ENCODE measurements at places on chromosomes 7 and 10. TPM values are rescaled to one million over a fixed set of nuclear protein-coding genes. Genes with fewer than 3 reads are reported as not detected.
A peak's percentile ranks its signal among the peaks of the same experiment; 100 is the strongest.

DNA sequence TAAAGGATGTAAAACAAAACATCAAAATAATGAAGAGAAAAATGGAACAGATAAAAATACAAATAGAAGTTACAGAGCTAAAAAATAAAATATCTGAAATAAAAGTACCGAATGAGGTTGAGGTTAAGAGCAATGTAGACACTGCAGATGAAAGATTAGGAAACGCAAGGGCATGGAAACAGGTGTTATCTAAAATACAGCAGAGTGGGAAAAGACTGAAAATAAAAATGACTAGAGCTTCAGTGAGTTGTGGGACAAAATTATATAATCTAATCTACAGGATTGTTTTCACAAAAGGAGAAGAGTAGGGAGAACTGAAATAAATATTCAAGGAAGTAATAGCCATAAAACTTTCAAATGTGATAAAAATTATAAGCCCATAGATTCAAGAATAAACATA is 123.8 kb downstream of the PTEN start:
- DNase-seq, result no peak

DNA sequence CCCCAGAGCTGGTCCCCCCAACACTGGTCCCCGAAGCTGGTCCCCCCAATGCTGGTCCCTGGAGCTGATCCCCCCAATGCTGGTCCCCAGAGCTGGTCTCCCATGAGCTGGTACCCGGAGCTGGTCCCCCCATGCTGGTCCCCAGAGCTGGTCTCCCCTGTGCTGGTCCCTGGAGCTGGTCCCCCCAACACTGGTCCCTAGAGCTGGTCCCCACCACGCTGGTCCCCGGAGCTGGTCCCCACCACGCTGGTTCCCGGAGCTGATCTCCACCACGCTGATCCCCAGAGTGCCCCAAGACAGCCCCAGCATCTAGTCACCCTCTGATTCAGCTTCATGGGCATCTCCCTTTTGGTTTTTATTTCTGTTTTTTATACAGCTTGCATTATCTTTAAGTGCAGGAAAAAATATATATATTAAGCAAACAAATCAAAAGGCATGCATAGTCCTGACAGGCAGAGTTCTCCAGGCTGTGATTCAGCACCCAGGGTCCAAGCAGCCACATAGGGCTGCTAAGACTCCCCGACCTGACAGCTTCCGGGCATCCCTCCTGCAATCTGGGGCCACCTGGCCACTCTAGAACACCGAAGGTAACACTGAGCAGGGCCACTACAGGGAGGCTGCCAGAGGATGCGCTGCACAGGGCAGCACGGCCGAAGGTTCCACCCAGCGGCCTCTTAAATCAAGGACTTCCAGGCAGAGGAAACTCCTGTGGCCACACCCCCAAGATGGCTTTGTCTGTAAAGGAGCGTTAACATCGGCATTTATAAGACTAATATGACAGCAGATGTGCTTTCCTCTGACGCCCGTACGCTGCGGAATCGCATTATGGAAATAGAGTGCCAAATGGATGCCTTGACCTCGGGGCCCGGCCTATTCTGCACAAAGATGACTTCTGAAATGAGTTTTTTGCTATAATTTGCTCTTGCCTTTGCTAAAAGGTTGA is 215.0 kb downstream of the PTPRN2 start:
- no peak for DNase-seq

- DNase-seq, result peak; percentile 53
Measured at GRCh38 chr7:28575241-28575643, 162.9 kb downstream of the CREB5 start.

LRRC18 gene
- not detected for total RNA-seq

- no peak for DNase-seq
Measured at GRCh38 chr7:11570922-11571550, 261.0 kb downstream of the THSD7A start.

RAB19 gene
- not detected for total RNA-seq

DNA sequence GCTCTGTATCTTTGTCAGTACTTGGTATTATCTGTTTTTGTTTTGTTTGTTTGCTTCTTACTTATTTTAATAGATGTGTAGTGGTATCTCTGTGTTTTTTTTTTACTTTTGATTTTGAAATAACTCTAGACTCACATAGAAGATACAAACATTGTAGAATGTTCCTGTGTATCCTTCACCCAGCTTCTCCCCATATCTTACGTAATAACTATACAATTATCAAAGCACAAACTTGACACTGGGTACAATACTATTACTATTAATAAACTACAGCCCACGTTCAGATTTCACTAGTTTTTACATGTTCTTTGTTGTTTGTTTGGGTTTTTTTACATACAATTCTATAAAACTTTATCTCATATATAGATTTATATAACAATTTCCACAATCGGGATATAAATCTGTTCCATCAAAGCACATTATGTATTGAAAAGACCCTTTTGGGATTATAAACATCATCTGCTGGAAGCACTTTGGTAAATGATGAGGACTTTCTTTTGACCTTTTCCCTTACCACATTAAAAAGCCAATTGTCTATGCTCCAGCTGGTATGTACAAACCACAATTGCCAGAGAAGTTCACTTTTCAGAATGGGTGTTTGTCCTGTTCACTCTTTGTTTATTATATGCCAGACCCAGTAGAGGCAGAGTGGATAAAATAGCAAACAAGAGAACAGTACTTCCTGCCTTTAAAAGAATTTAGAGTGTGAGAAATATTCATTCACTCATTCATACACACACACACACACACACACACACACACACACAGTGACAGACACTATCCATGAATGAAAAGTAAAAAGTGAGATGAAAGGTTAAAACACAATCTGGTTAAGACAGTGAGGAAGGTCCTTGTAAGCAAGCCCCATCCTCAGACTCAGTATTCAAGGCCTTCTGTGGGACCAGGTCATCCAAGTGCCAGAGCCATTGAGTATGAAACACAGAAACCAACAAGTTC is 113.0 kb downstream of the SGMS1 start:
- no peak for DNase-seq

KIAA1549 gene
- 3.3 TPM for total RNA-seq

PPP1R17 gene
- not detected for total RNA-seq

- DNase-seq, result no peak
Measured at GRCh38 chr10:131556897-131557495, 245.5 kb upstream of the TCERG1L start.

- no peak for DNase-seq
Measured at GRCh38 chr10:72027498-72027897, 60.9 kb downstream of the SPOCK2 start.

GRCh38 chr7:132950725-132951124 is 131.2 kb downstream of the CHCHD3 start:
- DNase-seq, result no peak

DNA sequence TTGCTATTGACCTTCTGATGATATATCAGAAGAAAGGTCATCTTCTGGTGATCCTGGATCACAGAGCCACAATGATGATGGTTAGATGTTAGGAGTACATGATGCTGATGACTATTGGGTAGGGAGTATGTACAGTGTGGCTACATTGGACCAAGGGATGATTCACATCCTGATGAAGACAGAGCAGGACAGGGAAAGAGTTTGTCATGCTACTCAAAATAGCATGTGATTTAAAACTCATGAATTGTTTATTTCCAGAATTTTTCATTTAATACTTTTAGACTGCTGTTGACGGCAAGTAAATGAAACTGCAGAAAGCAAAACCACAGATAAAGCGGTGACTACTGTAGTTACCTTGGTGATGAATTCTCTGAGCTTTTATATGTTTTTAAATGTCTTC is 397.3 kb downstream of the PPP1R3A start:
- peak; percentile 82 for DNase-seq

RSPH10B2 gene
- total RNA-seq, result not detected

DNA sequence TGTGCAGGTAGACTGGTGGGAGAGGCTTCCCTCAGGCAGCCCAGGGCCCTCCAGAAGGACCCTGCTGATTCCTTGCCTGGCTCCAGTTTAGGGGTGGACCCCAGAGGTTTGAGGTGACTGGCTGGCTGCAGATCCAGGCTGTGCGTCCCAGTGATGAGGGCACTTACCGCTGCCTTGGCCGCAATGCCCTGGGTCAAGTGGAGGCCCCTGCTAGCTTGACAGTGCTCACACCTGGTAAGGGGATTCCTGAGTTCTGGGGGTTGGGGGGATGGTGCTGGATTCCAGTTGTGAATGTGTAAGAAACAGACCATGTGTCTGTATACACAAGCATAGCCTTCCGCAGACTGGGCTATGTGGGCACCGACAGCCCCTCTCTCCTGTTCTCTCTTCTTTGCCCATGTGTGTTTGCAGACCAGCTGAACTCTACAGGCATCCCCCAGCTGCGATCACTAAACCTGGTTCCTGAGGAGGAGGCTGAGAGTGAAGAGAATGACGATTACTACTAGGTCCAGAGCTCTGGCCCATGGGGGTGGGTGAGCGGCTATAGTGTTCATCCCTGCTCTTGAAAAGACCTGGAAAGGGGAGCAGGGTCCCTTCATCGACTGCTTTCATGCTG is 2.7 kb downstream of the KAZALD1 start:
- no peak for DNase-seq

PRLHR gene
- not detected for total RNA-seq

DNA sequence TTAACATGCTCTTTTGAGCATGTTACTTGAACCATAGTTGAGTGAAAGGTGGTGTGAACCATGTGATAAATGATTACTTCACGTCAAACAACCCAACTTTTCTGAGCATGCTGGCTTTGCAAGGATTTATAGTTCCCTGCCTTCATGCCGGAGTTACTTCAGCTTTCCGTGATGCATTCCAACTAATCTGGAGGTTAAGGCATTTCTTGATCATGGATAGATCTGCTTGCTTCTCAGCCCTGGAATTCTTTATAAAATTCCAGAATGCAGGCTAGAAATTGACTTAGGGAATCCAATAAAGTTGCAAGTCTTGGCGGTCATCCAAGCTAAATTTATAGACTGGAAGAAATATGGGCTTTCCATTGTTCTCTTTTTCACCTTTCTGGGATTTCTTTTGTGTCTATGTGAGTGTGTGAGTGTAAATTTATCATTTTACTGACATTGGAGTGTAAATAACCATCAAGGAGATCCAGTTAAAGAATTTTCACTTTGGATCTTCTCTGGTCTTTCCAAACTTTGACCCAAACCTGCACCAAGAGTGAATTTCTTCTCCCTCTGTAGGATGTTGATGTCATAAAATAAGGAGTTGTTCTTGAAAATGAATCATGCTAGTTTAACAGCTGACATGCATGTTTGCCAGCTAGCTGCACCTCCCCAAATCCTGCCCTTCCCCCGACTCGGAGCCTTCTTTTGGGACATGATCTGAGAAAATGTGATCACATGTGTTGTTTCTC is 289.0 kb downstream of the TWIST1 start:
- DNase-seq, result peak; percentile 69

TAC1 gene
- not detected for total RNA-seq

DNA sequence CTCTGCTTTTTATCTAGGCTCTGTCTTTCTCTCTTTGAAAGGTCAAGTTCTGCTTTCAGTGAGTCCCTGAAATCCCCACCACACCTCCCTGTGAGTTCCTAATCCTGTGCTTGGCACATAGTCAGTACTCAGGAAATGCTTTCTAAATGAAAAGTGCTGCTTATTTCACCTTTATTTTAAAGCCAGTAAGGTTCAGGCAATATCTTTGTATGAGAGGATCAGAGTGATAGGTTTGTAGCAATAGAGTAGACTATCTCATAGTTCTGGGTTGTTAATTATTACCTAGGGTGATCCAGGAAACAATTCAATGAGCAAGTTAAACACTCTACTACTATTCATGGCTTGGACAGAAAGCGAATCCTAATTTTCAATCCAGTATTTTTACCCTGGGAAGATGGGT is 7.4 kb upstream of the LAMB1 start:
- DNase-seq, result no peak

DNA sequence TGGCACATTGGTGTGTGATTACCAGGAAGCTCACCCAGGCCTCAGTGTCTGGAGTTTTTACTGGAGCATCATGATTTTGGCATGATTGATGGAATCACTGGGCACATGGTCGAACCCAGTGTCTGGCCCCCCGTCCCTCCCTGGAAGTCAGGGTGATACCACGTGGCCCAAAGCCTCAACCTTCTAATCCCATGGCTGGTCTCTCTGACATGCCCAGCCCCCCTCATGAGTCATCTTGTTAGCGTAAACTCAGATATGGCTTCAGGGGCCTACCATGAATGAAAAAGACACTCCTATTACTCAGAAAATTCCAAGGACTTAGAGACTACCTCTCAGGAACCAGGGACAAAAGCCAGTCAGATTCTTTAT is 109.3 kb downstream of the GRK5 start:
- DNase-seq, result peak; percentile 79

- DNase-seq, result no peak
Measured at GRCh38 chr10:80433134-80433533, 21.0 kb upstream of the TSPAN14 start.

DNA sequence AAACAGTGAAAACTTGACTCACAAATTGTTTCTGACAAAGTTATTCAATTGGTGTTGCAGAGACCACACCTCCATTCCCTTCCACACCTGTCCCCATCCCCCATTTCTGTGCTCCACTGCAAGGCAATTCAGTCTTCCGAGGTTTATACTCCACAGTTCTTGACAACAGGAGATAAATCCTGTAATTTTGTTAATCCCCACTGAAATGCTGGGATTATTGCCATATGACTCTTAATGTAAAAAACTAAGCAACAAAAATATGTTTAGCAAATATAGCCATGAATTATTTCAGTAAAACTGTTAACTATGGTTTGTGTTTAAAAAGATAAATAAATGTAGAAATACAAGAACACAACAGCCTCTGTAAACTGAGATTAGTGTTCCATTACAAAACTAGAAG is 170.1 kb upstream of the SEMA3D start:
- no peak for DNase-seq

CCZ1 gene
- total RNA-seq, result 102 TPM

SYT15 gene
- not detected for total RNA-seq

GRCh38 chr10:95579835-95580535 is 18.8 kb upstream of the SORBS1 start:
- no peak for DNase-seq
